Amniotic stem cell (primary cell): ENCODE measurements at places on chromosomes 13 and 19.

DNA sequence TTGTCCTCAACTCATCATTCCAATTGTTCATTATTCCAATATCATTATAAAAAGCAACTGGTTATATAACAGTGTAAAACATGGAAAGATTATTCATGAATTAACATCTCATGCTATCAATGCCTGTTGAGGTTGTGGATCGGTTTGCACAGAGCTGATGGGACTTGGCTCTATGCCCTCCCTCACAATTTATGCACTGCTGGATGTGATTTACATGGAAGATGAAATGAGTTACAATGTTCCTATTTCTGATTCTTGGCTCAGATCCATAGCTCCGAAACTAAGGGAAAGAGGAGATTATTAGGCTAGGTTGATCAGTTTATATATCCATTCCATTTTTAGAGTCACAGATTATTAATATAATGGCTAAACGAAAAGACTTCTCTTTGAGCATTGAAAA, 38.6 kb downstream of the SCEL start:
- DNase-seq = no peak

- no peak for DNase-seq
Measured at GRCh38 chr19:49437231-49437630, 4.1 kb downstream of the SLC17A7 start.

DNA sequence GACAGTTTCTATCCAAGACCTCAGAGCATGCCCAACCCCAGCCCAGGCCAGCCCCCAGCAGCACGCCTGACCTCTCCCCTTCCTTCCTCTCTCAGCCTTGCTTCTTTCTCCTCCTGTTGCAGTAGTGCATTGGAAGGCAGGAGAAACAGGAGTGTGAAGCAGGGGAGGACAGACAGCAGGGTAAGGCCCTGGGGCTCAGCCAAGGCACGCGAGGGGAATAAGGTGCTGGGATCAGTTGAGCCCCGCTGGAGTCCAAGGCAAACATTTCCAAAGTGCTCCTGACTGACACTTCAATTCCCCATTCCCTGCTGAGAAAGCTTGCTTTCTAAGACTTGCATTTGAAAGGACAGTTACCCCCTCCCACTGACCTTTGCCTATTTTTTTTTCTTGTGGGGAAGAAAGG, 73.1 kb upstream of the OLFM4 start:
- DNase-seq = no peak

- DNase-seq = no peak
Measured at GRCh38 chr19:16882146-16882545, 6.7 kb upstream of the F2RL3 start.

DNA sequence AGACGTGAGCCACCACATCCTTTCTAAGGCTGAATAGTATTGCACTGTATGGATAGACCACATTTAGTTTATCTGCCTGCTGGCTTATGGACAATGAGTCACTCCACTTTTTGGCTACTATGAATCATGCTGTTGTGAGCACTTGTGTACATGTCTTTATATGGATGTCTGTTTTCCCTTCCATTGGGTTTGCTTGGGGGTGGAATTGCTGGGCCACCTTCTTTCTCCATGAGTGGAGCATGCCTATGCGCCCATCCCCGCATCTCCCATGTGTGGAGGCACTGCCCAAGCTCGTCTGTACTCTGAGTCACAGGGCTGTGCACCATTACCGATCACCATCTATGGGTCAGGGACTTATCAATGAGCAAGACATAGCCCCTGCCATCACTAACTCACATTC, 127.2 kb upstream of the GJB6 start:
- DNase-seq = peak; percentile 83

DNA sequence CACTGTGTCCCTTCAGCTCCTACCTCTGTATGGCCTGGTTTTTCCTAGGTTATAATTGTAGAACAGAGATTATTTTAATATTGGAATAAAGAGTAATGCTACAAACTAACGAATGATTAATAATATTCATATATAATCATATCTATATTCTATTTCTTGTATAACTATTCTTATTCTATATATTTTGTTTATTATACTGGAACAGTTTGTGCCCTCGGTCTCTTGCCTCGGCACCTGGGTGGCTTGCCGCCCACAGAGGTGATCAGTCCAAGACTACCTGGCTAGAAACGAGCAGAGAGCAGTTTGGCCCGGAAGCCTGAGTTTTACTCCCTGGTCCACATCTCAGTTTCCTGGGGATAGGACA, 3.9 kb upstream of the SLC27A1 start:
- DNase-seq = no peak

DNA sequence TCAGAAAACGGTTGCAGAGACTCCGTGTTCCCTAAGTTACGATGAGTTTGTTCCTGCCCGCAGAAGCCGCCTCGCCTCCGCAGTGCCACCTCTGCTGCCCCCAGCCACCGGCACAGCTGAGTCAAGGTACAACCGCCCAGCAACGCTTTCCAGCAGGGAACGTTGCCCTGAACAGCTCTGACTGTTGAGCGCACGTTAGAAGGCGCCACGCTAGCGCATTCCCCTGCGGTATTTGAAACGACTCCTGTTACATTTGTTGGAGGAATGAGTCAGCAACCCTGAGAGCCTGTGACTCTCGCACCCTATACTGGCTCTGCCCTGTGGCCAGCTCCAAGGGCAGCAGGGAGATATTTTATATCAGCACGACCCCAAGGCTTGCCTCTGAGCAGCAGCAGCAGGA, 302.8 kb downstream of the TEX29 start:
- DNase-seq = no peak

- DNase-seq = no peak
Measured at GRCh38 chr13:110551284-110551683, 10.2 kb downstream of the RAB20 start.

DNA sequence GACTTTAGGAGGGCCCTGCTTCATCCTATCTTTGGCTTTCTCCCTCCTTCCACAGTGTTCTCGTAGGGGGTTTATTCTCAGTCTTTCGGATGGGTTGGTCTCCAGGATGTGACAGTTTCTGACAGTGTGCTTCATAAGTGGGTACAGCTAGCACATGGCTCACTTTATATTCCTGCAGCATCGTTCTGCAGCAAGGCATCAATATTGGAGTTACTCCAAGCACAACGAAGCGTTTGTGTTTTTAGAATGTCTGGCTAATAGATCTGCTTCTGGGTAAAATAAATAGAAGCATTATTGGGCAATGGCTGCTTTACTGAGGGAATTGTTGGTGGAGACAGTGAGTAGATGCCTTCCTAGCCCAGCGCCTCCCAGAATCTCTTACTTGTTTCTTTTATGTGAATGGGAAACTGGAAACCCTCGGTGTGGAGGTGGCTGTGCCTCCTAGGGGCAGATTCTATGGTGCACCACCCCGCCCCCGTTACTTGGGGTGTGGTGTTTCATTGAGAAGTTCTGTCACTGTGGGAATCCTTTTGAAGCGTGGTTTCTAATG, 2.0 kb downstream of the FARP1 start:
- no peak for DNase-seq

DNA sequence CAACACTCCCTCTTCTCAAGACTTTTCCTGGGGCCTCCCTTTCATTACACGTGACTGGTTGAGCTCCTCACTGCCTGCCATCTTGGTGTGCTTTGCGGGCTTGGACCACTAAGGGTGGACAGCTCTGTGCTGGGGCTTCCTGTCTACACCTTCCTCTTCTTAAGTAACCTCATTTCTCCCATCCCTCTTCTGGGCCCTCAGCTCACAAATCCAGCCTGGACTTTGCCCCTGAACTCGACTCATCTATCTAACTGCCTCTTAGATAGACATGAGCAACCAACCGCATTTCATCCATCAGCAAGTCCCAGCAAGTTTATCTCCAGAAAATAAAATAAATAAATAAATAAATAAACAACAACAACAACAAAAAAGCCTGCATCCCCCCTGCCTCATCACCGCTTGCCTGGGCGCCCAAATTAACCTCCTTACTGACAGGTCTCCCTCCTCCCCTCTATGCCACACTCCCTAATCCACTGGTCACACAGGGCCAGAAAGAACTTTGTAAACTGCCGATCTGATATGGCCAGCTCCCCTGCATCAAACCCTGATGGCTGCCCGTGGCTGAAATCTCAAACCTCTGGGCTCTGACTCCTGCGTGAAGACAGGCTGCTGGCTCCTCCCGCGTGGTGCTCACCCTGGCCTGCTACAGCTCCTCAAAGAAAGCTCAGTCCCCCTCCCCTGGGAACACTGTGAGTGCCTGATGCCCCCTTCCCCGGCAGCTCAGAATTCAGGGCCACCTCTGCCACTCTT, 7.8 kb downstream of the ISOC2 start:
- DNase-seq = no peak

GRCh38 chr19:47047763-47048405, 540 bp downstream of the TMEM160 start:
- DNase-seq = peak; percentile 69

- no peak for DNase-seq
Measured at GRCh38 chr19:44694184-44694579, 4.8 kb upstream of the CEACAM16 start.

DNA sequence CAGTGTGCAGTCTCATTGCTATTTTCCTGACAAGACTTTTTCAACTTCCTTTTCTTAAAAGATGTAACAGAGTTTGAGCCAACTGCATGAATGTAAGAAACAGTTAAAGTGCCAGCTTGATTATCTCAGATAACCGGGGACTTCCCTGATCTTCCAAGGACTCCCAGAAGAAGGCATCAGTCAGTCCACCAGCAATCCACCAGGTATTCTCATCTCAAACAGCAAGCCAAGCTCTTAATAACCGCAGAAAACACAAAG, 350.1 kb downstream of the LIG4 start:
- no peak for DNase-seq

GRCh38 chr13:99151516-99151915, 49.1 kb upstream of the UBAC2 start:
- DNase-seq = no peak

DNA sequence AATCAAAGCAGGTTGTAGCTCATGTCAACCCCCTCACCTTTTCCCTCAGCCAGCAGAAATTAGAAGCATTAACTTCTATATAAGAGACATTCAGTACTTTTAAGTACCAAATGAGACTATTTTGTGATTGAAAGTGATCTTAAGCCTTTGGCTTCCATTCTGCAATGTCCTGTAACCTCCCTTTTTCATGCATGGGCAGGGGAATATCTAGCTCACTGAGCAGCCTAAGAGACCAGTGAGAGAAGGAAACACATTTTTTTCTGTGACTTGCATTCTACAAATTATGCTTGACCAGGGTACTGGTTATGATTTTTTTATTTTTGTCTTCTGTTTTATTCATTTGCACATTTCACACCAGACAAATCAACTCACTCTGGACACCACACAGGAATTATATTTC, 369.6 kb downstream of the KCTD12 start:
- DNase-seq = no peak

DNA sequence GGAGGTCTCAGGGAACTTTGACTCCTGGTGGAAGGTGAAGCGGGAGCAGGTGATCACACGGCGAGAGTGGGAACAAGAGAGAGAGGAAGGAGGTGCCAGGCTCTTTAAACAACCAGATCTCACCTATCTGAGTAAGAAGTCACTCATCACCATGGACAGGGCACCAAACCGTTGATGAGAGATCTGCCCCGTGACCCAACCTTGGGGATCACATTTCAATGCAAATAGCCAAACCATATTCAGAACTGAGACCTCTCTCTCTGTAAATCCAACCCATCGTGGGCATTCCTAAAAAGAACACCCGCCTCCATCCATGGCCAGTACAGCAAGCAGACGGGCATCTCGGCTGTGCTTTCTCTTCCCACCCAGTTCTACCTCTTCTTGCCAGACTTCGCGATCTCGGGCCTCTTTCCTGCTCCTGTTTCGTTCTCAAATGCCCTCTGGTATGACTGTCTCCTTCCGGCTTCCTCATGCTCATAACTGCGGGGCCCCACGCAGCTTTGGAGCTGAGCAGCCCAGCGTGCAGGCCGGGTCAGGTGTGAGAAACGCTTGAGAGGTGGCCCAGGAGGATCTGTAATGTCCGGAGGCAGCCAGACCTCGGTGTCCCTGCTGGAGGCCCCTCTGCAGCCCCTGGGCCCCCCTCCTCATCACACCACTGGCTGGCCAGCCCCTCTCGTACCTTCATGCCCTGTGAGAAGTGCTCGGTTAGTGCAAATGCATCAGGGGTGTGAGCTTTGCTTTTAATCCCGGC, 97.0 kb upstream of the GPR183 start:
- DNase-seq = no peak

DNA sequence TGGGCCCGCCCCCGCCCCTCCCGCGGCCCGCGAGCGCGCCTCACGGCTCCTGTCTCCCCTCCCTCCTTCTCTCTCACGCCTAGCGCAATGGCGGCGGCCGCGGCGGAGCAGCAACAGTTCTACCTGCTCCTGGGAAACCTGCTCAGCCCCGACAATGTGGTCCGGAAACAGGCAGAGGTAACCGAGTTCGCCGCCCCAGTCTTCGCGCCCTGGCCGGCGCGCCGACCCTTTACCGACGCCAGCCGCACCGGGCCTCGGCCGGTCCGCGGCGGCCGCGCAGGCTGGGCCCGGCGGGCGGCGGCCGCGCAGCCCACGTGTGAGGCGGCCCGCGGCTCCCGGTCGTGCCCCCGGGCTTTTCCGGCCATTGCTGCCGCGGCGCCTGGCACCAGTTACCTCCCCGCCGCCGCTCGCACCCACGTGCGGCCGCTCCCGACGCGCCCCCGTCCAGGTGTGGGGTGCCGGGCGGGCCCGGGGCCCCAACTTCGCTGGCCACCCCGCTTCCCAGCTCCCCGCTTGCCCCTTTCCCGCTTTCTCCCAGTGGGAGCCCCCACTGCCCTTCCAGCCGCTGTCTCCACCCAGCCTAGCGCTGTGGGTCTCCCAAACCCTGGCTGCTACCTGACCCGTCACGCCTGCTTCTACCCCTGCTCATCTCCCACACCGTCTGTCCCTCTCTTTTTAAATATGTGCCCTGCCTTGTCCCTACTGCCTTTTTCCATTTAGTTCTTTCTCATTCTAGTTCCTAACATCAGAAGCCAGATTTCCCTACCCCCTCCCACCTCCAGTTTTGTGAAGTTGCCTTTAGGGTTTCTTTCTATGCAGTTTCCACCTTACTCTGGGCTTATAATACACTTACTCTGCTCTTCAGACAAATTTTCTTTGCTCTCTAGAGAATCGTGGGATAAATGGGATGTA, 23.4 kb downstream of the IPO5 start:
- DNase-seq = no peak

- peak; percentile 38 for DNase-seq
Measured at GRCh38 chr13:98033277-98034247, 80.1 kb downstream of the IPO5 start.

GRCh38 chr19:32172566-32173160, 172.7 kb upstream of the ZNF507 start:
- DNase-seq = no peak

- DNase-seq = no peak
Measured at GRCh38 chr13:29858667-29859066, 8.2 kb upstream of the UBL3 start.
